ENCODE measurements at places on chromosomes 16 and 17.
A peak's percentile ranks its signal among the peaks of the same experiment; 100 is the strongest.

DNA sequence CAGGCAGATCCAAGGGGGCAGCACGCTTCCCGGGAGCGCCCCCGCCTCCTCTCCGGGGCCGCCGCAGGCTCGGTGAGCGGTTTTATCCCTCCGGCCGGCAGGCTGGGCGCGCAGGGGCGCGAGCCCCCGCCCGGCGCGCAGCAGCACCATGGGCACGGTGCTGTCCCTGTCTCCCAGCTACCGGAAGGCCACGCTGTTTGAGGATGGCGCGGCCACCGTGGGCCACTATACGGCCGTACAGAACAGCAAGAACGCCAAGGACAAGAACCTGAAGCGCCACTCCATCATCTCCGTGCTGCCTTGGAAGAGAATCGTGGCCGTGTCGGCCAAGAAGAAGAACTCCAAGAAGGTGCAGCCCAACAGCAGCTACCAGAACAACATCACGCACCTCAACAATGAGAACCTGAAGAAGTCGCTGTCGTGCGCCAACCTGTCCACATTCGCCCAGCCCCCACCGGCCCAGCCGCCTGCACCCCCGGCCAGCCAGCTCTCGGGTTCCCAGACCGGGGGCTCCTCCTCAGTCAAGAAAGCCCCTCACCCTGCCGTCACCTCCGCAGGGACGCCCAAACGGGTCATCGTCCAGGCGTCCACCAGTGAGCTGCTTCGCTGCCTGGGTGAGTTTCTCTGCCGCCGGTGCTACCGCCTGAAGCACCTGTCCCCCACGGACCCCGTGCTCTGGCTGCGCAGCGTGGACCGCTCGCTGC is 832 bp downstream of the CDK5R1 start:
- peak; percentile 74 for DNase-seq

GRCh38 chr16:52487849-52488457 is 59.0 kb downstream of the TOX3 start:
- no peak for DNase-seq

DNA sequence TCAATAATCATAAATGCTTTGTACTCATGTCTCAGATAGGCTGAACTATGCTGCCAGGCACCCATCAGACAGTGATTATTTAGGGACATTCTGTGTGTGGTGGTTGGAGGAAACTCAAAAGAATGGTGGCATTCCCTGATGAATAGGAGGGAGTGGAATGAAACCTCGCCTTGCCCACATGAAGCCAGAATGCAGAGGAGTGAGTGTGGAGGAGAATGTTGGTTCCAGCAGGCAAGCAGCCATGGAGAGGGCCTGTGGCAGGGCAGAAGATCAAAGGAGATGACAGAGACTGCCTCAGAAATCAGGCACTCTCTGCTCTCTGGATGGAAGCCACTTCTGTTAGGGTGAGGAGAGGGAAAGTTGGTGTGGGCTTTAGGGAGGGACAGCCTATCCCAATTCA is 22.5 kb downstream of the KCTD19 start:
- no peak for DNase-seq

- no peak for DNase-seq
Measured at GRCh38 chr16:89393738-89394406, 96.5 kb downstream of the ANKRD11 start.

DNA sequence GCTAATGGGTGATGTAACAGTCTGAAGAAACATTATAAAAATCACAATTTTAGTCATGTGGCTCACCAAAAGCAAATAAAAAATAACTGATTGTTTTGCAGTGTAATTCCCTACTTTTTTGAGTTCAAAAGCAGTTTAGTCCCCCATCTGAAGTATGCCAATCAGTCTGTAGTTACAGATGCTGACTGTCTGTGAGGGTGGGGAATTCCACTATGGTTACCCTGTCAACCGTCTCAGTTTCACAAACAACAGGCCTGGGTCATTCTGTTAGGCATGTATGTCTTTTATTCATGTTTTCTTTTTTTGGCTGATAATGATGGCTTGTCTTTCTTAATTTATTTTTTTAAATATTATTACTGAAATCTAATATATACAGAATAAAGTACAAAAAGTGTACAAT is 69.3 kb downstream of the STXBP4 start:
- DNase-seq, result no peak

DNA sequence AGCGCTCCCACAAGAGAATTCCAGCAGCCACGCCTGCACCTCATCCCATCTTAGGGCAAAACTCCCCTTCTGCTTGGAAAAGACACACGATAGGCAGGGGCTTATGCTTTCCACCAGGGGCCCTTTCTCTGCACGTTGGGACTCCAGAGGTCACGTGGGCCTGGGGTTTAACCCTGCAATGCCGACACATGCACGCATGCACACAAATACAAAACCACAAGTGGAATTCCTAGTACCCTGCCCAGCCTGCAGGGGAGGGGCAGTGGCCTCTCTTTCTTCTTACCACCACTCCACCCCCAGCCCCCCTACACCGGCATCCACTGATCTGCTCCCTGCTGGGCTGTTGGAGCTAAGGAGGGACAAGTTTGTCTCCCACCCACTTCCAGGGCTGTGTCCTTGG is 16.8 kb upstream of the CCDC182 start:
- no peak for DNase-seq

DNA sequence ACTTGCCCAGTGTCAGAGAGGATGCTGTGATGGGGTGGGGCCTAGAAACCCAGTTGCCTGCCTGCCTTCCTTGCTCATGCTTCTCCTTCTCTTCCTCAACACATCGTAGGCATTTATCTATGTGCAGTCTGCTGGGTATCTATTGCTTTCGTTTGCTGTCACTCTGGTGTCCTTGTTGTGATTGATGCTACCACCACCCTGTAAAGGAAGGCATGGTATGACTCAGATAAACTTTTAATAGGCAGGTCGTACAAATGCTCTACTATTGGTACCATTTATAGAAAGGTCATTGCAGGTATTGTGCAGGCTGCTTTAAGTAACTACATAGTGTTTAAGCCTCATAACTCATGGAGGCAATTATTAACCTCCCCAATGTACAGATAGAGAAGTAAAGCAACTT is 368.9 kb downstream of the UTP18 start:
- no peak for DNase-seq

GRCh38 chr17:76188213-76189016 is 47.4 kb upstream of the FOXJ1 start:
- no peak for DNase-seq

GRCh38 chr17:41777157-41777573 is 9.3 kb downstream of the JUP start:
- peak; percentile 67 for DNase-seq

- no peak for DNase-seq
Measured at GRCh38 chr17:63189930-63190329, 223.9 kb downstream of the TANC2 start.

- peak; percentile 81 for DNase-seq
Measured at GRCh38 chr17:80866050-80866793, 125.4 kb upstream of the CHMP6 start.

DNA sequence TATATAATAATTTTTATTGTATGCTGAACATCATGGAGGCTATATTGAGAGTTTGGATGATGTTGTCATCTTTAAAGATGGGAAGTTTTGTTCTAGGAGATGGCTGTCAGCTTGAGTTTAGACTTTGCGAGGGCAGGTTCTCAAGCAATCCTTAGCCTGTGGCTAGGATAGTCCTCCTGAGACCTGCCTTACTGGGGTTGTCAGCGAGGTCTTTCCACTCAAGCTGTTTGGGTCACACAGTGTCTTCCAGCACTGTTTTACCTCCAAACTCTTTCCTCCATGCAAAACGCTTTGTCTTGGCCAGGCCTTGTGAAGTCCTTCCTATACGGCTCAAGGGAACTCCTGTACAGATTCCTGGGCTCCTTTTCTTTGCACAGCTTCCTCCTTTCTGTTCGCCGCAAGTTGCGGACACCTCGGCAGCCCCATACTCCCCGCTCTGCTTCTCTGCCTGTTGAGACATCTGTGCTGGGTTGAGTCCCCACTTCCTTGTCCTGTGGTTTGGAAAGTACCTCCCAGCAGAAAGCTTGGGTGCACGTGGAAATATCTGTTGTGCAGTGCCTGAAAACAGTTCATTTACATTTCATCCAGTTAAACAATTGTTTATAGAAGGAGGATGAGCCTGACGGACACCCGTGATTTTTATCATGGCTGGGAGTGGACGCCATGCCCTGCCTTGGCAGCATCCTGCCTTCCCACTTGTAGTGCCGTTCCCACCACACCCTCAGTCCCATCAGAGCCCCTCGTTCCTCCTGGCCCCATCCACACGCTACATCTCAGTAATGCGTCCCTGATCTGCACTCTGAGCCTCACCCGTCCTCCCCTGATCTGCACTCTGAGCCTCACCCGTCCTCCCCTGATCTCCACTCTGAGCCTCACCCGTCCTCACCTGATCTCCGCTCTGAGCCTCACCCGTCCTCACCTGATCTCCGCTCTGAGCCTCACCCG is 55.0 kb upstream of the CBFA2T3 start:
- DNase-seq, result no peak
